ENCODE measurements at places on chromosomes 13 and 19.

DNA sequence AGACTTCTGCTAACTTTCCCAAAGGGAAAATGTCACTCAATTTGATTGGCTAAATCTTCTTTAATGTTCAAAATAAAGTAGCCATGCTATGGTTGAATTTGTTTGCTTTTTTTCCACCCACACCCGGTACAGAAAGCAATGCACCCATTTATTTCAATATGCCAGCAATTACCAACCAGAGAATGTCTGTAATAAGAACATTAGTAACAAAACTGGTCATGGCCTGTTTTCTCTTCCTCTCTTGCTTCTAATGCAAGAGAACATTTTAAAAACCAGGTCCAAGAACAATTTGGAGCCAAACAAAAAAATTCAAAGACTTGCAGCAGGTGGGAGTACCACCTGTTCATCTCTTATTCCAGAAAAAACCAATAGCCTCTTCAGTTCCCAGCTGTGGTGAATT, 1108.8 kb upstream of the PCDH20 start:
- no peak for DNase-seq

DNA sequence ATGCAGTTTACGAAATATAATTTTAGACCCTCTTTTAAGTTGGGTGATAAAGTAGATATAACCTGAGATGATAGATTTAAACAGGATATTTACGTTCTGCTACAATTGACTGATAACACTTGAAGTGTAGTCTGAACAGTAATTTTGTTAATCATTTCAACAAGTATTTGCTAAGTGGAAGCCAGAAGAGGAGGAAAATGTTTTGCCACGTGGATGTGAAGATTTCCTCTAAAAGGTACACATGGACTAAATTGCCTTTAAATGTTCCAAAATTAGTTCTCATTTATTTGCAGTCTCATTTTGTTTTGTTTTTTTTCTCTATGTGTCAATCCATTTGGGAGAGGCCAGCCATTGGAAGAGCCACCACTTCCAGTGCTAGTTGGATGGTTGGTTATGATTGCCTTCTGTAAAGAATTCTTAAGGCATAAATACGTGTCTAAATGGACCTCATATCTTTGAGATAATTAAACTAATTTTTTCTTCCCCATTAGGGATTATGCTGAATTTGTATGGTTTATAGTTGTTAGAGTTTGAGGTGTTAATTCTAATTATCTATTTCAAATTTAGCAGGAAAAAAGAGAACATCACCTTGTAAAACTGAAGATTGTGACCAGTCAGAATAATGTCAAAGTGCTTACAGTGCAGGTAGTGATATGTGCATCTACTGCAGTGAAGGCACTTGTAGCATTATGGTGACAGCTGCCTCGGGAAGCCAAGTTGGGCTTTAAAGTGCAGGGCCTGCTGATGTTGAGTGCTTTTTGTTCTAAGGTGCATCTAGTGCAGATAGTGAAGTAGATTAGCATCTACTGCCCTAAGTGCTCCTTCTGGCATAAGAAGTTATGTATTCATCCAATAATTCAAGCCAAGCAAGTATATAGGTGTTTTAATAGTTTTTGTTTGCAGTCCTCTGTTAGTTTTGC, 2.8 kb downstream of the MIR17HG start:
- no peak for DNase-seq

GRCh38 chr13:113610266-113610665, 25.7 kb downstream of the TFDP1 start:
- no peak for DNase-seq

DNA sequence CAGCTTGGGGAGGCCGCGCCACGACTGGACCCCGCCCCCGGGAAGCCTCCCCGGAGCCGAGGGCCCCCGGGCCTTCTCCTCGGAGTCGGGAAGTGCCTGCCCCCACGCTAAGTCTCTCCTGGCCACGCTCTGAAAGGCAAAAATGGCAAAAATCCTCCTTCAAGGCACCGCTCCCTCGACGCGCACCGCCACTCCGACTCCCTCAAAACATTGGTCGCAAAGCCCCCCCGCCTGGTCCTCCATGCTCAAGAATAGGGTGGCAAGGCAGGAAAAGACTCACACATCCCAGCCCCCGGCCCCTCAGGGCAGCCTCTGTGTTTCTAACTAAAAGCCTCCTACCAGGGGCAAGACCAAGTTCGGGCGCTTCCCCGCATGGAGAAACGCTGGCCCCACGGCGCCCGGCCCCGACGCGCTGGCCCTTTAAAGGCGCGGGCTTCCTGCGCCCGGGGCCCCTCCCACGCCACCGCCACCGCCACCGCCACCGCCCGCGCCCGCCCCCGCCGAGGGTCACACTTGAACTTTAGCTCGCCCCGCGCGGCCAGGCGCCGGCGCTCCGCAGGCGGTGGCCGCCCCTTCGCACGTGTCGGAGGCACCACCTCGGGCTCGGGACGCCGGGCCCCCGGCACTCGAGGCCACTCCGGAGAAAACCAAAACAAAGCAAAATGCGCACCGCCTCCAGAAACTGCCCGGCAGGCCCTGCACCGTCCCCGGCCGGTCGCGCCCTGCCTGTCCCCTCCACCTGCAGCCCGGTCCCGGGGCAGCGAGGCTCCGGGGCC, 1.9 kb downstream of the FOXO1 start:
- peak; percentile 65 for DNase-seq

- no peak for DNase-seq
These were observed 7.7 kb upstream of the CRTC1 start for GRCh38 chr19:18675779-18676178.

- no peak for DNase-seq
These were observed 2.8 kb downstream of the TSHZ3 start for GRCh38 chr19:31346184-31347059.

DNA sequence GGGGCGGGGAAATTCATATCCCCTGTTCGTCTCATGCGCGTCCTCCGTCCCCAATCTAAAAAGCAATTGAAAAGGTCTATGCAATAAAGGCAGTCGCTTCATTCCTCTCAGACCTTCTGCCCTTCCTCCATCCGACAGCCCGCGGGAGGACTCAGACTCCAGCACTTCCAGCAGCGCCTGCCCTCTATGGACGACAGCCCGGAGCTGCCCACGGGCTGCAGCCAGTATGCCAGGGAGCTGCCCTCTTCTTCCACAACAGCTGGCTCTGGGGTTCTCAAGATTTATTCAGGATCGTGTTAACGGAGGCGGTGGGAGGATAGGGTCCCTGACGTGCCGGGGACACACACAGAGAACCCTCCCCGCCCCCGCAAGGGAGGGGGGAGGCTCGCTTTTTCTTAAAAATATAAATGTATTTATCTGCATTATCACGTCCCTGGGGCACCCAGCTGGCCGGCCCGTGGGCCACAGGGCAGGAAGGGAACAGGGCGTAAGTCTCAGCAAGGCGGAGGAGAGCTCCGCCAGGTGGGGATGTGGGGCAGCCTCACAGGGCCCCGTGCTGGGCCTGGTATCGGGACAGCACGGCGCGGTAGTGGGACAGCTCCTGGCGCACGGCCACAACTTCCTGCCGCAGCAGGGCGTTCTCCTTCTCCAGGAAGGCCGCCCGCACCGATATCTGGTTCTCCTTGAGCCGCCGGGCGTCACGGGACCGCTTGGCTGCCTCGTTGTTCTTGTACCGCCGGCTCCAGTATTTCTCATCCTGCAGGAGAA, 6.7 kb downstream of the DBP start:
- no peak for DNase-seq

GRCh38 chr13:72552731-72553130, 174.7 kb downstream of the MZT1 start:
- no peak for DNase-seq

DNA sequence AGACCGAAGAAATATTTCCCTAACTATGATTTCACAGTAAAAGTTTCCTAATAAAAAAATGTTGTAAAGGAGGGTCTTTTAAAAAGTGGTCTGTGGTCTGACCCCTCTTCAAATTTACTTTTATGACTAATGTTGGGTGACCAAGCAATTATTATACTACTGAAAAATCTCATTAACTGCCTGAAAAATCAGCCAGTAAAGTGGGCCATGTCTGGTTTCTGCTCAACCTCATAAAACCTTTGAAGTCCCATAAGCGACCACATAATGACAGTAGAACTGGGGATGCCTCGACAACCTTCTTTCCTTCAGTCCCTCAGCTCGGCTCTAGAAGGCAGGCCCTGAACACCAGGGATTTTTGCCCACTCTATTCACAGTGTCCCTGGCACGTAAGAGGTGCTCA, 434.3 kb downstream of the EFNB2 start:
- no peak for DNase-seq

DNA sequence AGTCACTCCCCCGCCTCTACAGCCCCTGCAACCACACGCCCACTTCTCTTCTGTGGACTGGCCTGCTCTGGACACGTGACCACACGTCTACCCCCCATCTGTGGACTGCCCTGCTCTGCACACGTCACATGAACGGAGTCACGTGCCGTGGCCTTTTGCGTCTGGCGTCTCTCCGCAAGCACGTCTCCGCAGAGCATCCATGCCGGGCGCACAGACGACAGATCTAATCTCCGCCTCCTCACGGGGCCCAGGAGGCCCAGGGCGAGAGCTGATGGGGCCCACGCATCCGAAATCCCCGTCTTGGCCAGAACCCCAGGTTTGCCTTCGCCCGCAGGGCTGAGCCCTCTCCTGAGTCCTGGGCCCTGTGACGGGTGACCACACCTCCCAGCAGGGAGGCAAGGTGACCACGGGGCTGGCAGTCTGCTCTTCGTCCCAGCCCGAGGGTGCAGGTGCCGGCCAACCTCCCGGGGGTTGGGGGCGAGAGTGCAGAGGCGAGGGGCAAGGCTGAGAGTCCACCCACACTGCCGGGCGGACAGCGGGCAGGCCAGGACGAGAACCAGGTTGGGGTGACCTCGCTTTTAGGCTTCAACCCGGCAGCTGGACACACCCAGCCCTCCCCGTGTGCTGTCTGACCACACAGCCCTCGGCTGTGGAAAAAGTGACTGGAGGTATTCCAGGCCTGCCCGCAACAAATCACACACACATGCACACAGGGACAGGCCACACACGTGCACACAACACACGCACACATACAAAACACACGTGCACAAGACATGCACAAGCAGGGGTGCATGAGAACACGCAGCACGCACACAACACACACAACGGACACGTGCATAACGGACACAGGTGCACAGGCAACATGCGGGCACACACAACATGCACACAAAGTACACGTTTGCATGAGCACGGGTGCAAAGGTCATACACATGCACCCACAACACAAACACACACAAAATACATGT, 3.9 kb downstream of the SBNO2 start:
- DNase-seq, result no peak

GRCh38 chr13:50654331-50654730, 189.2 kb downstream of the DLEU7 start:
- no peak for DNase-seq

- DNase-seq, result no peak
These were observed 229.7 kb downstream of the KCTD12 start for GRCh38 chr13:76656500-76656899.

DNA sequence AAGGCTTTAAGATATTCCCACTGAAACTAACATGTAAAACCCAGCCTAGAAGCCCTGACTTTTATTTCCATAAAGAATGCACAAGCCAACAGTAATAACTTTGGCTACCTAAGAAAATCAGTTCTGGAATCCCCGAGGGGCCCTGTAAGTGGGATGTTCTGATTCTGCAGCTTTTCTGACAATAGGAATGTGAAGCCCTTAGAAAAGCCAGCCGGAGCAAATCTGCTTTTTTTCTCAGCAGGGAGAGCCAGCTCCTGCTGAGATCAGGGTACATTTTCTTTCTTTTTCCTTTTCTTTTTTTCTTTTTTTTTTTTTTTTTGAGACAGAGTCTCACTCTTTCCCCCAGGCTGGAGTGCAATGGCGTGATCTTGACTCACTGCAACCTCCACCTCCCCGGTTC, 8.0 kb upstream of the GARRE1 start:
- DNase-seq, result no peak

DNA sequence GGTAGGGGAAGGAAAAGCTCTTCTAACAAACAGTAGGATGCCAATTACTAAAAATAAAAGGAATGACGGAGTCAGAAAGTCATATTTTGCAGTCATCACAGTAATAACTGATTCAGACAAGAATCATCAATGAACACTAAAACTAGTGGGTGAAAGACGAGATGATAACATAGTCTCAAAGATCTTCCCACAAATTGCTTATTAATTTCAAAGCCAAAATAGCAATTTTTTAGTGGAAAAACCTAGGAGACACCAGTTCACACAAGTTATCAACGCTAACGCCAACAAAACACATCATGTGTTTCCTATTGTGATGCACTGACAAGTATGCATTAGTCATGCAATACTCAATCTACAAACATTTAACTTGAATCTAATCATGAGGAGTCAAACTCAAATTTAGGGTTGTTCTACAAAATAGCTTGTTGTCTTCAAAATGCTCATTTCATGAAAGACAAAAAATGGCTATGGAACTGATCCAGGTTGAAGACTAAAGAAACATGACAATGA, 18.6 kb downstream of the ZNF233 start:
- no peak for DNase-seq

- DNase-seq, result no peak
These were observed 164.2 kb downstream of the FOXO1 start for GRCh38 chr13:40502236-40502635.

DNA sequence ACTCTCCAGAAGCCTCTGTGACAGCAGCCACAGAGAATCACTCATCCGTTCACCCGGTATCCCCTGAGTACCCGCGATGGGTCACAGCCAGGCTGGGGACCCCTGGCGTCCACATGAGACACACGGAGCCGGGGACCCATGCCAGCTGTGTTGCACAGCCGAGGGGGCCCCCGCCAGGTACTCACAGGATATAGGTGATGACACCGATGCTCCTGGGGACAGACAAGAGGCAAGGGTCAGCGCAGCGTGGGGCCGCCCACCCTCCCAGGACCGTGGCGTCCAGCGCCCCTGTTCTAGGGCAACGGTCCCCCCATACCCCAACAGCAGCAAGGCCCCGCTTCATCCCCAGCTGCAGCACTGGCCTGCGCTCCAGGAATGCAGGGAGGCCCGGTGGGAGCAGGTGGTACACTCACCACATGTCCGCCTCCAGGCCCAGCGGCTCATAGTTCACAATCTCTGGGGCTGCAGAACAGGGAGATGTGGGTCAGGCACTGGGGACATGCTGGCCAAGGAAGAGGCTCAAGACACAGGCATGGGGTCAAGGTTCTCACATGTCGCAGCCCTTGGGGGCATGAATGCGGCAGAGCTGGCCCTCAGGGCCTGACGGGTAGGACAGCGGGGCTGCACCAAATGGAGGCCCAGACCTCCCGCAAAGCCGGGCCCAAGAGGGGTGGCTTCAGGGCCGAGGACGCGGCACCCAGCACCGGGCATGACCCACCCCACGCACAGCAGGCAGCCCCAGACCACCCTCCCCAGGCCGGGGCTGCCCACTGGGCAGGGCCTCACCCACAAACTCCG, 7.2 kb downstream of the DAPK3 start:
- no peak for DNase-seq

Measured in CD4-positive, alpha-beta T cell treated with Interleukin-15 for 1 hour (primary cell).